H9 (cell line): ENCODE measurements at places on chromosomes 11 and 22. TPM values are rescaled to one million over a fixed set of nuclear protein-coding genes. Genes with fewer than 3 reads are reported as not detected.
A peak's percentile ranks its signal among the peaks of the same experiment; 100 is the strongest.

- DNase-seq, result no peak
Measured at GRCh38 chr22:43921370-43921769, 2.2 kb upstream of the PNPLA3 start.

DNA sequence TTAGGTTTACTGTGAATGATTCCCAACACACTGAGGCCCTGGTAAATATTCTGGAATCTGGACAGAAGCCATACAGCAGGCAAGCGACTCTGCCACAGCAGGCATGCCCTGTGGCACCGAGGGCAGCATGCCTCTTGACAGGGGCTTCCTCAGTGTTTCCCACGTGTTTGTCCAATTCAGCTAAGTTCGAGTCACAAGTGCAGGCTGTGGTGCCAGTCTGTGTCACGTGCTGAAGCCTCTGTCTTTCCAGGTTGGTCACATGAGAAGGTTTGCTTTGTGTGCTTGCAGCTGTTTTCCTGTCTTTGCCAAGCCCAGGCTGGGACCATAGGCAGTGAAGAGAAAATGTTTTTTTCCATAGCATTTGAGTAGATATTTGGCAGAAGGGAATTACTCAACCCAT lies 2.4 kb upstream of the PPFIBP2 start:
- DNase-seq, result no peak

DNA sequence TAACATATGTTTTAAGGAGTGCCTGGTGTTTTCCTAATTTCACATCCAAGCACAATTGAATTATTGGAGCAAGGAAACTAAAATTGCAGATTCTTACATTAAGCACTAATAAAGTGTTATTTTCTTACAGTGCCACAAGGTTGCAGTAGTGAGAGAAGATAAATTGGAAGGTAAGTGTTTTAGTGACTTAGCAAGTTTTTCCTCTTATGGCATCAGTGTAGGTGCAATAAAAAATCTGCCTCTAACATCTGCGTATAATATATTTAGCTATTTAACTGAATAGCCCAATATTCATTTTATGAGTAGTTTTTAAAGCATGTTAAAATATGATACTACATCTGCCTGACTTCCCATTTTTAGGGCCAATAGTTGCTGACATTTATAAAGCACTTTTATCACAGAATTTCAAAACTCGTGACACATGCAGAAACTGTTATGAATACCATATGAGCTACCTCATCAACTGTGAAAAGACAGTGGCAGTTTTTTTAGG lies 19.0 kb downstream of the POLD3 start:
- no peak for DNase-seq

DNA sequence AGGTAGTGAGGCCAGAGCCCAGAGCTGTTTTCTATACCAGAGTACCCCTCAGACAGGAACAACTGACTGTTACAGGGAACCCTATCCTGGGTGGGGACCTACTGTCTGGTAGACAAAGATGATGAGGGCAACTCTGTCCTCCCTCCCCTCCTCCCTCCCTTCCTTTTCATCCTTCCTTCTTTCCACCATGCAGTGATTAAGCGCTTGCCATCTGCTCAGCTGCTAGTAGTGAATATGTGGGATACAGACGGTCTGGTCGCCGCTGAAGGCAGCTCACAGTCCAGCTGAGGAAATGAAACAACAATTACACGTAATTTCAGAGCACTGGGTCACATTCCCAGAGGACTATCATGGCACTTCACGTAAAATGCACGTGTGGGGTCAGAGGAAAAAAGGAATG lies 597.1 kb downstream of the BUD13 start:
- DNase-seq, result no peak

- DNase-seq, result no peak
Measured at GRCh38 chr22:22396741-22397291, 111.7 kb downstream of the ZNF280B start.

DNA sequence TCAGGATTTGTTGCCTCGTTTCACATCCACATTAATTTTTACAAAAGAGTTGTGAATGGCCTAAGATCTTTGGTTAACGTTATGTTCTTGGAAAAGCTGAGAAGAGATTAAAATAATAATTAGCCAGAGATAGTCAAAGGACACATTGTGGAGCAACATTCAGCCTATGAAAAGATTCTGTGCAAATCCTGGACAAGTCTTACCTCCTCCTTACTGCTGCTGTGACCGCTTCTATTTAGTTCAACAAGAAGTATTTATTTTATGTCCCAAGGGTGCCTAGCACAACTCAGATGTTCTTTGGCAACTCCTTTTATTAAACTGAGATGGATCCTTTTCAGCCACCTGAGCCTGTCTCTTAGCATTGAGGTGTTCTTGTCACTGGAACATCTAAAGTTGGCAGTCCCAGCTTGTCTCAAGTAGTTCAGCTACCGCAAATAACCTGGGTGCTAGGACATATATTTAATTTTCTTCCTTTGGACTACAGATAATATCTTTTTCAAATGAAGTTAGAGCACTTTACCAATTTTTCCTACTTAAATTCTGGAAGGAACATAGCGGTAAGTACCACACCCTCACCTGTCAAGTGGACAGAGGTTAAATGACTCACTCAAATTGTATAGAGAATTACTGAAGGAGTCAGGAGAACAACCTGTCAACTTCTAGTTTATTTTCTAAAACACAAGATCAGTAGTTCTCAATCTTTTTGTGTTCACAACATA lies 80.5 kb upstream of the CHRM4 start:
- no peak for DNase-seq

KCNA4 gene
- not detected in 2 replicates for total RNA-seq

DNA sequence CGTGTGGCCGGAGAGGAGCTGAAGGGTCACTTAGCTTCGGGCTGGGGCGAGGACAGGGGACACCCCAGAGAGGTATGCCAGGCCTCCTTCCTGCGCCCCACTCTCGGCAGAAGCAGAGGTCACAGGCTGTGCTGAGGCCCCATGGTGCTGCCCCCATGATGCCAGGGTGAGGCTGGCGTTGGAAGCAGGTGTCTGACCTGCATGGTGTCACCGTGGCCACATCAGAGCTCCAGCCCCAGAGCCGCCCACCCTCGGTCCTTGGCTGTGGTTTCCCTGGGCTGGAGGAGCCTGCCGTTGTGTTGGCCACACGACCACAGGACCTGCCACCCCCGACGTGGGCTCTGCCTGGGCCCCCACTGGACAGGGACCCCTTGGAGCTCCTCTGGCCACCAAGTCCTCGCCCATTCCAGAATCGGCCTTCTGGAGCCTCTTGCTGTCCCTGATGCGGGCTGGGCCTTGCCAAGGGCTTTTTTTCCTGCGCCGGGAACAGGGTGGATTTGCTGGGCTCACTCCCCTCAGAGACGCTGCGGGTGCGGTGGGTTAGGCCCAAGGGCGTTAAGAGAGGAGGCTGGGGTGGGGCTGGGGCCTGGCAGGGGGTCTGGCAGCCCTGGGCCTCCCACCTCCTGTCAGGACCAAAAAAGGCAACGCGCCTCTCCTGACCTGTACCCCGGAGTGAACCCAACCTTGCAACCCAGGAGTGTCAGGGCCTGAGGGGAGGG lies 8.2 kb upstream of the TSSC4 start:
- DNase-seq, result no peak

KCNJ5 gene
- total RNA-seq, result 0.04 and 0.11 TPM in 2 replicates

DNA sequence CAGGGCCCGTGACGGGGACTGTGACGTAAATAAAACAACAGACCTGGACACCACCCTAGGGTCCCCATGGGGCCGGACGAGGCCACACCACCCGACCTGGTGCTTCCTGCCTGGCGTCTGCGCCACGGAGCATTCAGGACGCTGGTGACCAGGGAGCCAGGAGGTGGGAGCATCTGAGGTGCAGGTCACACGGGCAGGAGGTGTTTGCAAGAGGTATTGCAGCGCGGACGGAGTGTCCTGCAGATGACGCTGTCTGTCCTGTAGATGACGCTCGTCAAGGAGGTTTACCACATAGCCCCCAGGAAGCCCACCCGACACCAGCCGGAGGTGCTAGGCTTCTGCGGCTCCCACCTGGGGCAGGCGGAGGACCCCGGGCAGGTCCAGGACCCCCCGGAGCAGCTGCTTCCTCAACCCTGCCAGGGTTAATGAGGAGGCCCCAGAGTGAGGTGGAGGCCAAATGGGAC lies 986 bp upstream of the MUC5B start:
- DNase-seq, result peak; percentile 28

GRCh38 chr22:50190182-50190940 lies 4.6 kb downstream of the TRABD start:
- DNase-seq, result peak; percentile 84

- no peak for DNase-seq
Measured at GRCh38 chr11:83801799-83802198, 515.6 kb upstream of the CCDC90B start.

GRCh38 chr11:83317757-83318690 lies 31.9 kb upstream of the CCDC90B start:
- no peak for DNase-seq

- DNase-seq, result no peak
Measured at GRCh38 chr11:93905384-93905783, 55.0 kb upstream of the VSTM5 start.

SERHL2 gene
- total RNA-seq, result 1.0 and 2.7 TPM in 2 replicates

WT1 gene
- 0.15 and 0.20 TPM in 2 replicates for total RNA-seq

- DNase-seq, result no peak
Measured at GRCh38 chr11:5500393-5500801, 9.4 kb downstream of the UBQLN3 start.

GRCh38 chr22:21998595-21999247 lies 16.1 kb upstream of the TOP3B start:
- no peak for DNase-seq

GRCh38 chr11:7314811-7315604 lies 63.3 kb downstream of the SYT9 start:
- DNase-seq, result no peak

DNA sequence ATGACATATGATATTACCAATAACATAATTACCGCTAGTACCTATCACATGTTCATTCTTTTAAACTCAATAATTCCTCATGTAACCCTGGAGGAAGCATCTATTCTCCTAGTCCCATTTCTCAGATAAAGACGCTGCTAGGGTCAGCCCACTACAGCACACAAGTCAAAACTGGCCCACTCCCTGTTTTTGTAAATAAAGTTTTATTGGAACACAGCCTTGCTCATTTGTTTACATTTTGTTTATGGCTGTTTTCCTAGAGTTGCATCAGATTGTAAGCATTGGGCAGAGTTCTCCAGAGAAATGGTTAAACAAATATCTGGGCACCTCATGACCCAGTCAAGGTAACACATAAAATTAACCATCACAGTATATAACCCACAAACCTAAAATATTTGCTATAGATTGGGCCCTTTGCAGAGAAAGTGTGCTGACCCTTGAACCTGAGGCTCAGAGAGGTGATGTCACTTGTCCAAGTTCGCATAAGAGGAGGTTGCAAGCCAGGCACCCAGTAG lies 36.8 kb downstream of the MN1 start:
- no peak for DNase-seq

SYCE3 gene
- 0.85 and 0.97 TPM in 2 replicates for total RNA-seq

DNA sequence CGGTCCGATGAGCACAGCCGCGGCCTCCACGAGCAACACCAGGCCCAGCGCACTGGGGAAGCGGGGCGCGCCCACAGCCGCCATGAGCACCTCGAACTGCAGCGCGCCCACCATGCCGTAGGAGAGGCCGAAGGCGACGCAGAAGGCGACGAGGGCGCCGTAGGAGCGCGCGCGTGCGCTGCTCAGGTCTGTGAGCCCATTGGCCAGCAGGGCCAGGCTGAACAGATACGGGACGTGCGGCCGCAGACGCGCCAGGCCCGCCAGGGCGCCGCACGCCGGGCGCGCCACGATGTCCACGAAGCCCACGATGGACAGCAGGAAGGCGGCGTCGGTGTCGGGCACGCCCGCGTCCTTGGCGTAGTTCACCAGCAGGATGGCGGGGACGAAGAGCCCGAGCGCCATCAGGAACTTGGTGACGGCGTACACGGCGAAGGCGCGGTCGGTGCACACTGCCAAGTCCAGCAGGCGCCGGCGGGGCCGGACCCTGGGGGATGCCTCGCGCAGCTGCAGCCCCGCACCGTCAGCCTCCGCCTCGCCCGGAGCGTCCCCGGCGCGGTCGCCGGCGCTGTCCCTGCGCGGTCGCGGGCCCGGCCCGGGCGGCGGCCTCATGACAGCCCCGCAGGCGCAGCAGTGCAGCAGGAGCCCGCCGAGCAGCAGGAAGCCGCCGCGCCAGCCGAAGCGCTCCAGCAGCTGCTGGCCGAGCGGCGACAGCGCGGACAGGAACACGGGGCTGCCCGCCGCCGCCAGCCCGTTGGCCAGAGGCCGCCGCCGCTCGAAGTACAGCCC lies 2.9 kb downstream of the SLC16A8 start:
- DNase-seq, result peak; percentile 76

DNA sequence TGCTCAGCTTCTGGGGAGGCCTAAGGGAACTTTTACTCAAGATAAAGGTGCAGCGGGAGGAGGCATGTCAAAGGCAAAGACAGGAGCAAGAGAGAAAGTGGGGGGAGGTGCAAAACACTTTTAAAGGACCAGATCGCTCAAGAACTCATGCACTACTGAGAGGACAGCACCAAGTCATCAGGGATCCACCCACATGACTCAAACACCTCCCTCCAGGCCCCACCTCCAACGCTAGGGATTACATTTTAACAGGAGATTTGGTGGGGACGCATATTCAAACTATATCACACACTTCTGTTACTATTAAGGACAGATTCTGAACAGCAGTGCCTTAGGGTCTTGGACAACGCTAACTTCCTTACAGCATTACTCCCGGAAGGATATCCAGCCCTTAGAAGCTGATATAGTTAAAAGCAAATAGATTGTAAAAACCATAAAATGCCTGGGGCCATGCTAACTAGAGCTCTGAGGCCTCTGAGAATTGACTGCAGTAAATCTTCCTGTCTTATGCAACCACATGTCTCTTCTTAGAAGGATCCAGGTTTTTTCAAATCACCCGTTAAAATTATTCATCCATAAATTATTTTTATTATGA lies 16.7 kb upstream of the ZC3H12C start:
- DNase-seq, result peak; percentile 47

DNA sequence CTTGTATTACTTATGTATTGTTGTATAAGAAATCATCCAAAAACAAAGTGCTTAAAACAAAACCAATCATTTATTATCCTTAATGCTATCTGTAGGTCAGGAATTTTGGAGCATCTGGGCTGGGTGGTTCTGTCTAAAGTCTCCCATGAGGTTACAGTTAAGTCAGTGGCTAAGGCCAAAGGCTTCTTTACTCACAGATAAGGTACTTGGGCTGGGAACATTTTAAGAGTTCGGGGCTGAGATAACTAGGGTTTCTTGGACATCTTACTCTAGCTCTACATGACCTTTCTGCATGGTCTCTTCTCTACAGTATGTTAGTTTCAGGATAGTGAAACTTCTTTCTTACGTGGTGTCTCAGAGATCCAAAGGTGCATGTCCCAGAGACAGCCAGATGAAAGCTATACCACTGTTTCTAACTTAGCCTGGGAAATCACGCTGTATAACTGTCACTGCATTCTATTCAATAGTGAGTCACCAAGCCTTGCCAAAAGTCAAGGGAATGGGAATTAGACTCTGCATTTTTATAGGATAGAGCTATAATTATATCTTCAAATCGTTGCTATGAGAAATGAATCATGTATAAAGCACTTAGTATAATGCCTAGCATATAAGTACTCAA lies 29.6 kb downstream of the SOX6 start:
- DNase-seq, result no peak

OR10A6 gene
- total RNA-seq, result not detected in 2 replicates
